ENCODE measurements at places on chromosomes 7 and 10.

GRCh38 chr7:52825611-52826010, 209.8 kb upstream of the POM121L12 start:
- DNase-seq = no peak

DNA sequence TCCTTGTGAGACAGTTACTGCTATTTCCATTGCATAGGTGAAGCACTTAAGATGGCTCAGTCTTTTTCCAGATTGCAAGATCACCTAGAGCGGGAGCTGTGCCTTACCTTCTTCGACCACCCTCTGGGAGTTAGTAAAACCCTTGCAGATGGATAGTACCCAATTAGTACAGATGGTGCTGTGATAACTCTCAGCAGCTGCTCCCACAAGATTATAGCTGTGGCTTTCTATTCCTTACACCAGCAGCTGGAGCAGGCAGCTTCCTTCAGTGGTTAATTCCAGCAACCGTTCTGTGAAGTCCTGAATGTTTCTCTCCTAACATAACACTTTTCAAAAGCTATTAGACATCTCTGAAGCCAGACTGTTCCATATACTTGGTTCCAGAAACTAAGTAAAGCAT, 796.8 kb downstream of the XPNPEP1 start:
- DNase-seq = no peak

DNA sequence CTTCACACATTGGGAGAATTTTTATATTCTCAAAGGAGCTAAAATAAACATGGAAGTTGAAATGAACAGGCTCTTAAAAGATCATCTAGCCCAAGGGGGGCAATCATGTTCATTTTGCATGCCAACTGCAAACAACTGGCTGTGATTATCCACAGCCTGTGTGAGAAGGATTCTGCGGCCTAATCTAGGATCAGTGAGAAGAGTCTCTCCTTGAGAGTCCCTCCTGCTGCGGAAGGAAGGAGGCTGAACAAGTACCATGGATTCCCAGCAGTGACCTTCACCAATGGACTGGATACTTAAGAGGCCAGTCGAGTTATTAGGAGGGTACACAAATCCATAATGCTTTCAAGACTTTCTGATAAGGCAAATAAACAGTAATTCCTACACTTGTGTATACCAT, 76.7 kb downstream of the IGF2BP3 start:
- no peak for DNase-seq

DNA sequence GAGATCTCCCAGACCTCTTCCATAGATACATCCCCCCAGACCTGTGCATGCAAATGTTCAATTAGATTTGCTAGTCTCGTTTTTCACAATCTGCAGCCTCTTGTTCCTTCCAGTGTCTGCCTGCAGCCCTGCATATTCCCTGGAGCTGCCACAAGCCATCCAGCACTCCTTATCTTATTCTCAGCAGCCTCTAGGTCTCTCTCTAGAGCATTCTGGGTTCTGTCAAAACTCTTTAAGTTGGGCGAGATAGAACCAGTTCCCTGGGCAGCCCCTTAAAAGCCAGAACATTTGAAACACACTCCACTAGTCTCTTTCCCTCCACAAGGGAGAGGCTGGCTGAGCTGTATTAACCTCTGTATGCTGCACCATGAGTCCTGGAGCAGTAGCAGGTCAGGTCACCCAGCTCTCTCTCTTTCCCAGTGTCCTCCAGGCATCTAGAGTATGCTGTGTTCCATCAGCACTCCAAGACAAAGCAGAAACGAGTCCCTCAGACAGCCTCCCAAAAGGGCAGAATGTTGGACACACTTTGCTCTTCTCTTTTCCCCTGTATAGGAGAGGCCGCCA, 20.6 kb upstream of the MCM10 start:
- DNase-seq = no peak

GRCh38 chr10:114208351-114208750, 29.2 kb downstream of the TDRD1 start:
- no peak for DNase-seq

GRCh38 chr7:145916776-145917175, 199.8 kb upstream of the CNTNAP2 start:
- DNase-seq = no peak

DNA sequence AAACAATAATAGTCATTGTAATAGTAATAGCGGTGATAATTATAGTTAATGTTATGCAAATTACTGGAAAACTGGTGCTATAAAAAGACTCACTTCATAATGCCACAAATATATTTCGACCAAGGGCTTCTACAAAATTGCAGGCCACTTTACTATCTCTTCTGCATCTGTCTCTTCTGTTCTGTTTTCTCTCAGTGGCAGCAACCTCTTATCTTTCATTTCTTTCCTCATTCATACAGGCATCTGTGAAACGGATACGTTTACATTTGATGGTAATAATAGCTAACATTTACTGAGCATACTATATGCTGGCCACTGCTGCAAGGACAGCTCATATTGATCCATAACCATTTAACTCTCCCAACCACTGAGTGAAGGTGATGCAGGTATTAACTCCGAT, 537.4 kb upstream of the PFKP start:
- DNase-seq = no peak

DNA sequence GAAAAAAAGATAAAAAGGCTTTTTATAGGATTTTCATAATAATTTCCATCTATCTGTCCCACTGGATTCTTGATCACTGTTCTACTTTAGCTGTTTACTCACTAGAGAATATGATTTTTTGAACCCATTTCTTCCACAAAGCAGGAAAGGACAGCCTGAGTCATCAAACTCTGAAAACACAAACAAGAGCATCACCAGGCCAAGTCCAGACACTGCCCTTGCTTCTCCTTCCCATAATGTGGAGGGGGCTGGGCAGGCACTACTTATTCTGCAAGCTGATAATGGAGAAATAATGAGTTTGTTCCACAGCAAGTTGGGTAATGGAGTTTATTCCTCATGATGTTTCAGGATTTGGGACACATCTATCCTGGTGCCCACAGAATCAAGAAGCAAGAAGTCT, 13.0 kb upstream of the KCNIP2 start:
- no peak for DNase-seq

DNA sequence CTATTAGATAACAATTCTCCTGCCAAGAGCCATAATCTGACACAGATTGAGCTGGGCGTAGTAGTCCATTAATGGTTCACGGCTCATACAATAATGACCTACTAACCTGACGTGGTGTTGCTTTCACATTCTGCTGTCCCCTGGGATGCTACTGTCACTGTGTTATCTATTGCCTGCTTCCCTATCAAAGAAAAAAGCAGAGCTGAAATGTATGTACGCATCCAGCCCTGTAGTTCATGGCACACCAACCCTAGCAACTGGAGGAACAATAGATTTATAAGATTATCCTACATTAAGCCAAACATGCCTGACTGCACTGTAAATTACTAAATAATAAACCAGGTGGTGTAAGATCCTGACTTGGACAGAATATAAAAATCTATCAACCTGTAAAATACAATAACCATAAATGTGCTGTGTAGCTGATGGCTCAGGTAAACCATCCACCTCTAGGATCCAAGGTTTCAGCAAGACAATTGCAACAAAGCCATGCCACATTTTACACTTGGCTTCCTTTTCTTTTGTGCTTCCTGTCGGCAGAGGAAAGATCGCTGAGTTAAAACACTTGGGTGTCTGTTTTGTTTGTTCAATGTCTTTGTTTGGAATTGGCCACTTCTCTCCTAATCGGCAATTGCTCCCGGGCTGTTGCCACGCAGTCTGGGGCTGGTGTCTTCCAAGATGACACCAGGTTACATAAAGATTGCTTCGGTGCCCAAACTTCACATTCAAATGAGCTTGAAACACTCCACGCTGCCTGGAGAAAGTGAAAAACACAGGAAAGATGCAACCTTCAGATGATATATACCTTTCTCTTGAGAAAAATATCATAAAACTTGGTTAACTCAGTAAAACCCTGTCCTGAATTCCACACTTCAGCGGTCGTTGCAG, 143.9 kb upstream of the MGMT start:
- no peak for DNase-seq

DNA sequence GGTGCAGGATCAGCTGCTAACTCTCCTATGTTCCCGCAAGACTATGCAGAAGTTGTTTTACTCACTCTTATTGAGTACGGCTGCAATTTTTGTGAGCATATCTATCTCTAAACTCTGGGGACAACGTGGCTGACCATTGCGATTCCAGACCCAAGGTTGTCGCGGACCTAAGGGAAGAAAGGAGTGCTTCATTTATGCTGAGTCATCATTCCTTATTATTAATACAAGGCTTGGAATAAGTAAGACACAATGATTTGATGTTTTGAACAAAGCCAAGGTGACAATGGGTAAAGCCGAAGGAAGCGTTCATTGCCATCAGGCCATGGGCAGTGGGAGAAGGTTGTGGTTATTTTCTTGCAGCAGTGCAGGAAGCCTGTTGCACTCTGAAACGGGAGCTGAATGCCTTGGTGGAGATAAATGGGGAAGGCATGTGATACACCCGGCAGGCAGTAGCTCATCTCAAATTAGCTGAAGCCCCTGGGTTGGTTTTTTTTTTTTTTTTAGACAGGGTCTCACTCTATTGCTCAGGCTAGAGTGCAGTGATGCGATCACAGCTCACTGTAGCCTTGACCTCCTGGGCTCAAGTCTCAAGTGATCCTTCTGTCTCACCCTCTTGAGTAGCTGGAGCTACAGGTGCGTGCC, 605.7 kb downstream of the TYW1 start:
- no peak for DNase-seq

GRCh38 chr7:128908750-128909624, 1.5 kb downstream of the KCP start:
- DNase-seq = no peak

DNA sequence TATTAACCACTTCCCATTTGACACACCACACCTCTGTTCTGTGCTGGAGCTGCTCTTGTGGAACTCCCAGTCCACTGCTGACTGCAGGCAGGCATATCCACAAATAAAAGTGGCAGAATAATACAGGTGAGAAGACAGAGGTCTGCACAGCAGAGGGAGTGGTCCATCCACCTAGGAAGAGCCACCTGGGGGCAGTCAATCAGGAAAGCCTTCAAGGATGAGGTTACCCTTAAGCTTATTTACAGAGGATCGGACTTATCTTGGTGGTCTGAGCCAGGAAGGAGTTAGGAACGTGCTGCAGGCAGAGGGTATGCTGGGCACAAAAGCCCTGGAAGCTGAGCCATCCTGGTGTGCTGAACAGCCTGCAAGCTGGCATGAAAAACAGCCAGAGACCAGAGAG, 78.7 kb downstream of the FRMPD2 start:
- DNase-seq = no peak

DNA sequence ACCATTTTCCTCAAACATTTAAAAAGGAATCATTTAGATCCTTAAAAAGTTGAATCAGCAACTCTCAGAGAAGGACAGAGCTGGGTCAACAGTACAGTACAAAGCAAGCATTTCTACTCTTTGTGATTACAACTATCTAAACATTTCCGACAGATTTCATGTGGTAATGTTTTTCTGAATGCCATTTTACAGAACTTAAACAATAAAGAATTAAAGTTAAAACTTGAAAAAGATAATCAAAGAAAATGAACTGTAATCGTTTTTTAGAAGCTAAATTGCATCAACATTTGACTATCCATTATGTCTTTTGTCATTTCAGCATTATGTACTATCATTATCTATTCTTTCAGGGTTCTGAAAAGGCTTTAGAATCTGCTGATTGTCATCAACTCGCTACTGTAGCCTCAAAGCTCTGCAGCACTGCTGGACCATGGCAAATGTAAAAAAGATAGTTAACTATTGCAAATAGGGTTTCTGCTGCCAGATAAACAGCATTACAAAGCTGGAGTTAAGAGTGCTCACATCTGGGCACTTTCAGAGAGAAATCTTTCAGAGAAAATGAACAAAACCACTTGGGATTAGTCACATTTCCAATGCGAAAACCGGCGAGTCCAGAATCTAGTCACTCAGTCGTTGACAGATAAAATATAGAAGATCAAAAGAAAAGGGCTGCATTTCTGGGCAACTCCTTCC, 160.4 kb upstream of the LAMB4 start:
- DNase-seq = no peak

DNA sequence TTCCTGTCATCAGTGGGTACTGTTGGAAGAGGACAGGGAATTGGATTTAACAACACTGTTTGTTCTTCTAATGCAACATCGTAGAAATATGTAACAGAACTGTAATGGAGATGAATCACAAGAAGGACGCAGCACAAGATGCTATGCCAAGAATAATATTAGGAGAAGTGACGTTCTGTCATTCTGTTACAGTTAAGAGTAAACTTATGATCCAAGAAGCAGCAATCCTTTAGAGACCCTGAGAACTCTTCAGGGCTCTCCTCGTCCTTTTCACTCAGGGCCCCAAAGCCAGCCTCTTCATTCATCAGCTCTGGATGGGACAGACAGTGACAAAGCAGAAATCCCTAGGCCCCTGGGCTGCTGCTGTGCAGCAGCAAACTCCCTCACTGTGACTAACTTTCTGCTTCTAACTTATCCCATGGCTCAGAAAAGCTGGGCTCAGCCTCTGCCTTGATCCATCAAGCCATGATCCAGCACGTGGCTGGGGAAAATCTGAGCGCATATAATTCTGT, 8.7 kb upstream of the IL6 start:
- DNase-seq = no peak

DNA sequence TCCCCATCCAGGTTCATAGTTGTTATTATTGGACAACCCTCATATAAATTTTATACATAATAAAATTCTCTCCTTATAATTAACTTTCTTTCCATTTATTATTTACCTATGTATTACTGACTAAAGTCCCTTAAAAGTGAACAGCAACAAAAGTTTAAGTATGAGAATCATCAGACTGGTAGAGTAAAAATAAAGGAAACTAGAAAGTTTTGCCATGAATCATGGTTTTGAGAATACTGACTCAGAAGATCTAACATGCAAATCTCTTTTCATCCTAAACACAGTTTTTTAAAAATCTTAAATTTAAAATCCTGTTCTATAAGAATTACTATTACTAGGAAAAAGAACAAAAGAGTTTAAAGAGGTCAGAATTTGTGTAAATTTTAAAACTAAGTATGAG, 32.1 kb downstream of the HERC4 start:
- no peak for DNase-seq

GRCh38 chr7:38568497-38568896, 62.7 kb downstream of the AMPH start:
- no peak for DNase-seq

- no peak for DNase-seq
Observed at GRCh38 chr7:131948434-131949053, 392.1 kb upstream of the PODXL start.

DNA sequence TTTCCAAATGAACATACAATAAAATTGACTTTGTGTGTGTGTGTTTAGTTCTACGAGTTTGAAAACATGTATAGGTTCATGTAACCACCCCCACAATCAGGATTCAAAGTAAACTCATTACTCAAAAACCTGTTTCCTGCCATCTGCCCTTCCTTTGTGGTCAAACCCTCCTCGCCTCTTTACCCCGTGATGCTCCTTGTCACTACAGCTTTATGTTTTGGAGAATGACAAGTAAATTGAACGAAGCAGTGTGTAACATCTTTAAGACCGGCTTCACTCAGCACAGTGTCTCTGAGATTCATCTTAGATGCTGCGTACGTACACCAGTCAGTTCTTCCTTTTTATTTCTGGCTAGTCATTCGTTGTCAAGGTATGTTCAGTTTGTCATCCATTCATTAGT, 54.6 kb upstream of the MKI67 start:
- no peak for DNase-seq

All from stimulated activated CD4-positive, alpha-beta T cell treated with anti-CD3 and anti-CD28 coated beads, Interleukin-12 subunit alpha, Interleukin-12 subunit beta, amount 100 ng/mL, for 24 hours (primary cell).